ENCODE measurements at places on chromosomes 1 and 21.

GRCh38 chr21:34345892-34346291, 17.9 kb upstream of the KCNE2 start:
- no peak for DNase-seq

DNA sequence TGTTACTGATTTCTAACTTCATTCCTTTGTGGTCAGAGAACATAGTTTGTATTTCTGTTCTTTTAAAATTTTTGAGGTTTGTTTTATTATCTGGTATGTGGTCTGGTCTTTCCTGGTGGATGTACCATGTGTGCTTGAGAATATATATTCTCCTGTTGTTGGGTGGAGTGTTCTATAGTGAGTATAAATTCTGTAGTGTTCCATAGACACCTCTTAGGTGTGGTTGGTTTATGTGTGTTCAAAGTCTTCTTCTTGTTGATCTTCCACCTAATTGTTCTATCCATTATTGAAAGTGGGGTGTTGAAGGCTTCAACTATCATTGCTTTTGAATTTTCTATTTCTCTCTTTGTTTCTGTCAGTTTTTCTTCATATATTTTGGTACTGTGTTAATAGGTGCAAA, 20.1 kb downstream of the PPP2R5A start:
- DNase-seq: no peak

- no peak for DNase-seq
These were observed 162.7 kb downstream of the ZNF648 start for GRCh38 chr1:181898773-181899172.

- DNase-seq: no peak
These were observed 1160.8 kb upstream of the B3GALT2 start for GRCh38 chr1:194347200-194347599.

DNA sequence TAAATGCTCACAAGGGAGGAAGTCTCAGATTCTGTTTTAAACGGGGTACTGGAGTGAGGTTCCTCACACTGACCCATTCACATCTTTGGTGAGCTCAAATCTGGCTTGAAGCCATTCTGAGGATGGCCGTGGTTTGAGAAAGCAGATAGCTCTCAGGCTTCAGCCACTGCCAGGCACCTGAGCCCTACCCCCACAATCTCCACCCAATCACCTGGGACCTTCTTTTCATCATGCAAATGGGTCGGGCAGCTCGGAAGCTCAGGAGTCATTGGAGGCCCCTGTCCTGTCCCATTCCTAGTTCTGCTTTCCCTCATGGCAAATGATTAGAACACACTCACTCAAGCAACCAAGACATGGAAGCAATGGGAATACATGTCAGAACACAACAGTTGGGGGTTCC, 141.4 kb upstream of the ETS2 start:
- DNase-seq: no peak

DNA sequence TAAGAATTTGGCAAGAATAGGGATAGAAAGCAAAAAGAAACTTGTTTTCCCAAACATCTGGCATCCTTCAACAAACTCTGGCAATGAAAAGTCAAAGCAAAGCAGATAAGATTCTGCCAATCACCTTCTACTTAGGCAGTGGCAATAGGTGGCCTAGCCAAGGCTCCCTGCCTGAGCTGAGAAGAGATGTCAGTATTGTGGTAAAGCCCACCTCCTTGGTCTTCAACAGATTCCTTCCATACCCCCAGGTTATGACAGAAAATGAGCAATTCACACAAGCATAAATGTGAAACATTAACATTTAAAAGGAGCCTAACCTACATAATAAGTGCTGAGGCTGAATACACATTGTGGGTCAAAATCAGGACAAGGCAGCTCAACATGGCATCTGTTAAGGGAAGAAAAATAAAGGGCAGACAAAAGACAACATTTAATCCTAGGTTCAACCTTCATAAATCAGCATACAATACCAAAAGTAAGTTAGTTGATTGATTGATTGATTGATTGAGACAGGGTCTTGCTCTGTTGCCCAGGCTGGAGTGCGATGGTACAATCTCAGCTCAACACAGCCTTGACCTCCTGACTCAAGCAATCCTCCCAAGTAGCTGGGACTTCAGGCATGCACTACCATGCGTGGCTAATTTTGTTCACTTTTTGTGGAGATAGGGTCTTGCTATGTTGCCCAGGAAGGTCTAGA, 123.1 kb downstream of the AKT3 start:
- DNase-seq: no peak

- DNase-seq: no peak
These were observed 233.5 kb downstream of the PBX1 start for GRCh38 chr1:164792410-164793004.

GRCh38 chr1:179145521-179145920, 63.7 kb downstream of the TOR3A start:
- no peak for DNase-seq

- DNase-seq: no peak
These were observed 11.7 kb downstream of the ZC3H12A start for GRCh38 chr1:37485902-37486679.

GRCh38 chr1:65319754-65320153, 10.4 kb downstream of the DNAJC6 start:
- no peak for DNase-seq

DNA sequence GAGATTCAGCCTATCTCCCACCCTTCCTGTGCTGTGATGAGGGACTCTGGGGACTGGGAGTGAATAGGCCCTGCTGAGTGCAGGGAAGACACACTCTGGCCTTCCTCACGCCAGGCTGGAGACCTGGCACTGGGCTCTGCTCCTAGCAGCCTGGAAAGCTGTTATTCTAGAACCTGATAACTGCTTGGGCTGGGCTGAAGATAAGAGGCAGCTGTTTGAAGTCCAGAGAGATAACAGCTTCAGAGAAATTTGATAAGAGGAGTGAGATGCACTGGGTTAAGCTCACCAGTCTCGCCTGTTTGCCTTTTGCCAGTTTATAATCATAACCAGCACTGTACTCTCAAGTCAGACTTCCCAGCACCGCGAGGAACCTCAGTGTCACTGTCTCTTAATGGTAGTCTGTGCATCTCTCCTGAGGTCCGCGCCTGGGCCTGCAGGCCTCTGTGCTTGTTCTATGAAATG, 46.6 kb upstream of the GPR37L1 start:
- DNase-seq: no peak

DNA sequence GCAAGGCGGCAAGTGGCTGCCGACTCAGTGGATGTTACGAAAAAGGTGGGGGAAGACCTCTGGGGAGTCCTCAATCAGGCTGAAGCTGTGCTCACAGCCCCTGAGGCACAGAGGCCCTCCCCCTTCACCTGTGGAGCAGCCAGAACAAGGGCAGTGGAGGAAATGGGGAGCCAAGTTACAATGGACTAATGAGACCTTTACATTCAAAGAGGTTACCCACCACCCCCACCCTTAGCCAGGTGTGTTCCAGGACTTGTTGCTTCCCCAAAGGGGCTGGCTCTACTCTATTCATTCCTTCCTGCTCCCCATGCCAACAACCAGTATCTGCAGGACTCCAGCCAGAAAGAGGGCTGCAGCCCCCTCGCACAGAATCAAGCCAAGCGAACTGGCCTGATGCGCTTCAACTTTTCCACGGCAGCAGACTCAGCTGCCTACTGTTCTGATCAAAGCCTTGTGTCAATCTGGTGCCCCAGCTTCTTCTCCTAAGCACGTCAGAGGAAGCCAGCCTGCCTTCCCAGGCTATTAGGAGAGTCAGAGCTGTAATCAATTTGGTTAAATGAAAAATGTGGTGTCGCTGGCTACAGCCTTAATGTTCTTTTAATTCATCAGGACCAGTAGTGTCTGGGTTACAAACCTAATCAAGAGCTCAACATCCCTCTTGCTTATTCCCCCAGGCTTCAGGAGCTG, 1.8 kb upstream of the SYT2 start:
- no peak for DNase-seq

- DNase-seq: no peak
These were observed 8.1 kb upstream of the ADCY10 start for GRCh38 chr1:167922023-167922422.

DNA sequence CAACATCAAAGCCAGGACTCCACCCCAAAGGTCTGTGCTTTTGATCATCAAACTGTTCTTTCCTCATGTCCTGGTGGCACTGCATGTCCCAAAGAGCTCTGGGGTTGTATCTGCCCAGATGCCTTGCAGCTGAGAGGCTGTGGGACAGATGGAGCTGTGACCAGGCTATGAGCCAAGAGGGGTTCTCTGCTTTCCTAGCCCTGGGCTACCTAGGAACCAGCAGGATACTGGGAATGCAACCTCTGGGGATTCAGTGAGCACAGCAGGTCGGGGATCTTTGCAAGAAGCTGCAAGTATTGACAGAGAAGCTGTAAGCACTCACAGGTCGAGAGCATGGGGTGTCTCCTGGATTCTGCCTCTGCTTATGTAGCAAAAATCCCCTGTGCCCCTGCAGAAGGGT, 186.6 kb downstream of the GRIK3 start:
- DNase-seq: no peak

GRCh38 chr1:186757851-186758250, 70.9 kb upstream of the PLA2G4A start:
- DNase-seq: no peak
